ENCODE measurements at places on chromosomes 7 and 10.

- DNase-seq, result no peak
These were observed 266.1 kb downstream of the MTERF1 start for GRCh38 chr7:91614431-91614830.

- no peak for DNase-seq
These were observed 202.9 kb downstream of the TRIL start for GRCh38 chr7:28755255-28755654.

DNA sequence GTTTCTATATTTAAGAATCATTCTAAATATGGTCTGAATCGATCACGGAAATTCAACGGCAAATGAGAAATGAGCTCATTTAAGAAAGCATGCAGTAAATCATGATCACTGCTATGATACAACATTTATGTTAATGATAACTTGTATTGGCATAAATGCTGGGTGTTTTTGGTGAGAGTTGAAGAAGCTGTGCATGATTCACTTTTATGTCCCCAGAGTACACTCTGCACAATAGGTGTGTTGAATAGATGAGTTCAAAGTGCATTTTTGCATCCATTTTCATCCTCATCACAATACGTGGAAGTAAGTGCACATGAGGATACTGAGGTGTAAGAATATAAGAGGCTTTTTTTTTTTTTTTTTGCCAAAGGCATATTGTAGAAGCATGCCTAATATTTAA, 169.3 kb downstream of the PPP1R17 start:
- DNase-seq, result no peak

DNA sequence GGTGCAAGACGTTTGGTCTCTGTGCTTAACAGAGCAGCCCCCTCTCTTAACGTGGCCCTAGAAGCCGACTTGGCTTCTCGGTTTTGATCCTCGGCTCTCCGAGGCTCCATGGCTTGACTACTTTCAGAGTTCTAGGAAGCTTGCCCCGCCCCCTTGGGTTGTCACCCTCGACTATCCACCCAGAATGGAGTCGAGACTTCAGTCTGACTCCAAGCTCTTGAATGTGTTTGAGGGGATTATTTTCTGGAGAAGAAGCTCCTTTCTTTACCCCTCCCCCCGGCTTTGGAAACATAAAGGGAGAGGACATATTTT, 448 bp downstream of the SEC24C start:
- peak; percentile 67 for DNase-seq

DNA sequence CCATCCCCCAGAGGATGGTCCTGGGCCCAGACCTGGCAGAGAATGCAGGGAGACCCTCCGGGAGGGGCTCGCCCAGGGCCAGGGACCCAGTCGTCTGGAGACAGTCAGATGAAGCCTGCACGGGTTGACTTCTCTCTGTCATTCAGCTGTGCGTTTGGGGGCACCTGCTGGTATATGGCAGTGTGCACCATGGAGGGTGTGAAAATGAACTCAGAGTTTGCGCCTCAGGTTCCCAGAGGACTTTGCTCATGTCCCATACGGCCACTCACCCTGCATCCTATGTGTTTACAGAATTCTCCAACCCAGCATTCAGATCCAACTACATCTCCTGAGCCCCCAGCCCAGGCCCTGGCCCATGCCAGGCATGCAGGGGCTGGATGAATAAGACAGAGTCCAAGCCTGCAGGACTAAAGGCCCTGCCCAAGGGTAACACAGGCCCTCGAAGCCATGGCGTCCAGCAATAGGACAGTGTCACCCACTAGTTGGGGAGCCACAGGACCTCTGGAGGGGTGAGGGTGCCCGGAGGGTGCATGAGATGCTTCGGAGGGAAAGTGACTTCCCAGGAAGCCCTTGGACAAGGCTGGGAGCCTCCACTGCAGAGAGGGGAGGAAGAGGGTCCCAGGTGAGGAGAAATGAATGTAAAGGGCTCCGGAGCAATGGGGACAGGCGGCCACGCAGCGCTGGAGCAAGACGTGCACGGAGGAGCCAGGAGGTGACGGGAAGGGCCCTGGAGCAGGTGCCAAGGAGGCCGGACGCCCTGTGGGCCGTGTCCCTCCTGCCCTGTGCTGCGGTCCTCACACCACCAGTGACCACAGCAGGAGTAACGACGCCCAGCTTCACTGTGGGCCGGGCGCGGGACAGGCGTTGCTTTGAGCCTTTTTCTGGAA, 36.3 kb downstream of the CALML3 start:
- DNase-seq, result peak; percentile 12

- no peak for DNase-seq
These were observed 55.6 kb upstream of the MKLN1 start for GRCh38 chr7:131272086-131272485.

DNA sequence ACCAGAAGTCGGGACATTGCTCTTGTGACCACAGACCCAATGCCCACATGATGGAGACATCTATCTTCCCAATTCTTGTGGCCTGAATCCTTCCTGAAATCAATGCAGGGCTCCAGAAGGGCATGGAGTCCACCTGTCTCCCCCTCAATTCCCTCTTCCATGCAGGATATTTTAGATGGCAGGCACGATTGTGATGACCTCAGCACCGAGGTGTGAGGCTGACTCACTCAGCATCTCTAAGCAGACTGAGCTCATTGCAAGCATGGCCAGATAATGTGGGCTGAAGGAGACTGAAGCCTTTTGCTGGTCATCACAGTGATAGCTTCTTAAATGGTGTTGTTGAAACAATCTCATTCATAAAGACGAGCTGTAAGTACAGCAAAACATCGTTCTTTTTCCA, 374.9 kb upstream of the PODXL start:
- no peak for DNase-seq

- no peak for DNase-seq
These were observed 34.0 kb downstream of the PRKAR2B start for GRCh38 chr7:107078517-107078966.

DNA sequence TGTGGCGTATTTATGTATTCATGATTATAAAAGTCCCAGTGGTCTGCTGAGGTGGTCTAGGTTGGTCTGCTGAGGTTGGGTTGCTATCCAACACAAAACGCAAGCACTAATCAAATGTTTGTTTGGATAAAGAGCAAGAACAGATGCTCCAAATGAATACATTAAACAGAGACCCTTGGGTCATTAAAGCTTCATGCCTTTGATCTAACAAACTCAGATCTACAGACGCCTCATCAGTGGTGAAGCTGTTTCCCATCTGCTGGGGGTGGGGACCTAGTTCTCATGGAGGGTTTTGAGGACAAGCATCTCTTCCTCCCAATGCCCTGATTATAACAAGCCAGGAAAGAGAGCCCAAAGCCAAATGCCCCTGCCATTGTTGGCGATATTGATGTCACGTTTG, 786.7 kb downstream of the NRG3 start:
- DNase-seq, result peak; percentile 43

DNA sequence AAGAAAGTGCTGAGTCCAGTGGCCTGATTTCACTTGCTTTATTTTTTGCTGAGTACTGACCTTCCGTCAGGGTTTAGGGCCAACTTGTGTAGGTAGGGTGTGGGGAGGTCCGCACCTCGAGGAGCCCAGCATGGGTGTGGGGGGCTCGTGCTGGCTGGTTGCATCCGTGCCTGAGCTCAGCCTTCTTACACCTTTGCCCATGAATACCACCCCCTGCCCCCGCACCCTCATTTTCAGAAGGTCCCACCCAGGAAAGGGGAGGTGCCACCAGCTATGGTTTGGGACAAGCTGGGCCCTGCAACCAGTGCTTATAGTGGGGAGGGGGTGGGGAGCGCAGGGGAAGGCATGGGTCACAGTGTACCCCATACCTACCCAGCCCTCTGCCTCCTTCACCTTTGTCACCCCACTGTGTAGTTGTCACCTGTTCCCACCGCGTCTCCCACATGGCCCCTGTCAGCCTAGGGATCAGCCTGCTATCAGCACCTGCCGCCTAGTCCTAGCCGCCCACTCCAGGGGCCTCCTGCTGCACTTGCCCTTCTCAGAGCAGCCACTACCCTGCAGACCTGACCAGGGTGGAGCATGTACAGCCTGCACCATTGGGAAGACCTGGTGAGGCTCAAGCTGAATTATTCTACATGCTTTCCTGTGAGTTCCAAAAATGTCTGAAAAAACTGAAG, 146.2 kb upstream of the RET start:
- no peak for DNase-seq

DNA sequence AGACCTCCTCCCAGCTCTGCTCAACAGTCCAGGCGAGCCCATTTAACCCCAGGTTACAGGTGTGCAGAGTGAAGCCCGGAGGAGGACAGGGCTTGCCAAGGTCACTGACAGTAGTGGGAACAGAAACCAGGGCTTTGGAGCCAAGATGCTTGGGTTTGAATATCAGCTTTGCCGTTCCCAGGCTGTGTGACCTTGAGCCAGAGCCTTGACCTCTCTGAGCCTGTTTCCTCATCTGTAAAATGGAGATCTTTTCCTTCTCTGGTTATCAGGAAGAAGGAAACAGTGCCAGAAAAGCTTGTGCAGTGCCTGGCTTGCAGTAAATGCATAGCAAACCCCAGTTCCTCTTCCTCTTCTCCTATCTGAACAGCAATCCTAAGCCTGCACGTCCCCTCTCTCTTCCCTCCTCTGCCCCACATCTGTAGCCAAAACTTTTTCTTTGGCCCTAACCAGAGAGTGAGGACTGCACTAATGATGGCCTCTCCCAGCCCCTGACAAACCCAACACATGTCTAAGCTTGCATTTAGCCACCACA, 21.4 kb upstream of the MLXIPL start:
- DNase-seq, result no peak

GRCh38 chr10:68156373-68157185, 47.3 kb downstream of the MYPN start:
- DNase-seq, result peak; percentile 62

DNA sequence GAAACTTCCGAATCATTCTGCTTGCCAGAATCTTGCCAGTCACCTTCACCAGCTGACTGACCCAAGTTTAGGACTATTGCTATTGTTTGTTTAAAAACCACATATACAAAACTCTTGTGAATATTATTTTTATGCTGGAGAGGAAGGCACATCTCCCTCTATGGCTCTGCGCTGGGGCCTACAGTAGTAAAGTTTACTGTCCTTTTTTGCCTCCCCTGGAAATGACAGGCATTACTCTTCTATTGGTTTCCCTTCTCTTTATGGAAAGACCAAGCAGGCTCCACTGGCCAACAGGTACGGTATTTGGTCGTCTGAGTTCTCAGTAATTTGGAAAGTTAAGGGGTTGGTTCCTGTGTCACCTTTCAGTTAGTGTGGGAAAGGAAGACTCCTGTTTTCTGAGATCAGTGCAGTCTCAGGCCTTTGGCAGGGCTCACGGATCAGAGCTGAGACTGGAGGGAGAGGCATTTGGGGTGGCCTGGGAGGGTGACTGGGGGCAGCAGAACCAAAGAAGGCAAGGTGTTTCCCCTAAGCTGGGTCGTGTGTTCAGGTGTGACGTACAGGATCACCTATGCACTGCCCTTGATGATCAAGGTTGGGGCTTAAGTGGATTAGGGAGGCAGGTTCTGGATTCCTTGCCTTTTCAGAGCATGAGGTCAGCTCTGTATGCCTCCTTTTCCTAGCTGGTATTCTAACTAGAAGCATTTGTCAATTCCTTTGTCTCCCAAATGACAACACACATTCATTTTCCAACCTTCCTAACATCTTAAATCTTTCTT, 16.0 kb upstream of the KIF5B start:
- no peak for DNase-seq

DNA sequence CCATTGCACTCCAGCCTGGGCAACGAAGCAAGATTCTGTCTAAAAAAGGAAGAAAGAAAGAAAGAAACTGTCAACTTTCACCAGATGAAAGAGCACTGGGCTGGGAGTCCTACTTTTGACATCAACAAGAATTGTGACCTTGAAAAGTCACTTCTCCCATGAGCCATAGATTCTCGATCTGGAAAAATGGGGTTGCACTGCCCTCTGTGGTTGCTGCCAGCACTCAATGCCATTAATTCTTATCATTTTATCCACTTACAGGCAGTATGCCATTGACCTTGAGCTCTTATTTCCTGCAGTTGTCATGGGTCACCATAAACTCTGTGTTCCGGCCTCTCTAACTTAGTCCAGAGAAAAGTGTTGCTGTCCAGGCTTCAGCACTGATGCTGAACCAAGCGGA, 137.2 kb downstream of the NOC3L start:
- no peak for DNase-seq

GRCh38 chr7:91345449-91345848, 81.2 kb downstream of the FZD1 start:
- no peak for DNase-seq

DNA sequence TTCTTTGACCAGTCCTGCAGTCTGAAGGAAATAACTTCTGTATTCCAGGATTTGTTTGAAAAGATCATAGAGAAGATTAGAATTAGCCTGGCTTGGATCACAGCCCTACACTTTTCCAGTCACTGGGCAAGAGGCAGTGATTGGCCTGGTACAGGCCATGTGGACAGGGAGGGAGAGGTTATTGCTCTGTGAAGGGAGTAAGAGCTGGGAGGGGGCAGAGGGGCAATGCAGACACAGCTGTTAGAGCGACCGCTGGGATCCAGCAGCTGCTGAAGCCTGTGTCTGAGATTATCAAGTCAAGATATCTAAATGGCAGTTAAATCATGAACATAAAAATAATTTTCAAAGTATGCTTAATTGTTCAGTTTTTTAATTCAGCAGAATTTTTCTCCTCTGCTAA, 257.3 kb downstream of the SDK1 start:
- peak; percentile 57 for DNase-seq

- DNase-seq, result no peak
These were observed 282.1 kb downstream of the CCDC3 start for GRCh38 chr10:12719365-12719764.

DNA sequence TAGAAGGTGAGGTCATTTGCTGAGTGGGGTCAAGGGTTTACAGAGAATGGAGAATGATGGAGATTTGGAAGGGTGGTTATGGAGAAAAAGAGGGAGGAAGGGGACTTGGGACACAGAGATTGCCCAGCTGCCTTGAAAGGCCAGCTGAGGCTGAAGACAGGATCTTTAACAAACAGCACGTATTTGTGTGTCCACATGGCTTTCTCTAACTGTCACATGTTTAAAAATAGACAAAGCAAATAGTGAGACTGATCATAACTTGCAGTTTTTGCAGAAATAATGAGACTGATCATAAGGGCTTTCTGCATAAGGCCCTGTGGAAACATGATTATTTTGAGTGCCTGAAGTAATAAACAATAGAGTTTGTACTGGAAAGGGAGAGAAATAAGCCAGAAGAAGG, 212.7 kb downstream of the HDAC9 start:
- DNase-seq, result no peak

DNA sequence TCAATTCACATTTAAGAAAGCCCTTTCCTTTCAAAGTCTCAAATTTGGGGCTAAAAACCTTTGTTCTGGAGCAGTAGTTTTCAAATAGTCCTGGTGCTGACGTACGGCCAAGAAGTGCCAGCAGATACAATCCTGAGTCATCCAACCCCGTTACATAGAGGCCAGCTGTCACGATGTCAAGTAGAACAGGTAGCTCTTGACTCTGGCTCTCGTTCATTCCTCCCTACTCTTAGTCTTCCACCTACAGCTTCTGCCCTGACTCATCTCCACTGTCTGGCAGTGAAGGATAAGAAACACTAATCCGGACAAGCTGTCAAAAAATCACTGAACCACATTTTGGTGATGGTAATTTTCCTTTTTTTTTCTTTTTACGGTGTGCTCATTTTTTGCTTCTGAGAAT, 132.4 kb upstream of the PTN start:
- no peak for DNase-seq
